Umbilical cord (tissue), 2 donors: ENCODE measurements at places on chromosomes 2 and 18.
A peak's percentile ranks its signal among the peaks of the same experiment; 100 is the strongest.

DNA sequence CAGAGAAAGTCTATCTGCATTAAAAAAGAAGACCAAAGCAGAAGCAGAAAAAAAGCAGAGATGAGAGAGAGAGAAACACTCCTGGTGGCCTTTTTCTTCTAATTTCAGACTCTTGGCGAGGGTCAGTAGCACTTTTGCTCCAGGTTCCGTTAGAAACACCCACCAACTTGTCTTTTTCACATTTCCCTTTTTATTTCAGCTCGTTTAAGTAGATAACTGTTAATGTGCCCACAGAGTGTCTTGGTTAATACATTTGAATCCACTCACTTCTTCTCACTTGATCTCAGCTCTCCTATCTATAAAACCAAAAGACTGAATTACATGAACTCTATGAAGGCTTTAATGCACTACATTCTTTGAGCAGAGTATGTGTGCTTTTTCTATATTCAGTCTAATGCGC is 63.1 kb downstream of the AAK1 start:
- DNase-seq, result no peak

DNA sequence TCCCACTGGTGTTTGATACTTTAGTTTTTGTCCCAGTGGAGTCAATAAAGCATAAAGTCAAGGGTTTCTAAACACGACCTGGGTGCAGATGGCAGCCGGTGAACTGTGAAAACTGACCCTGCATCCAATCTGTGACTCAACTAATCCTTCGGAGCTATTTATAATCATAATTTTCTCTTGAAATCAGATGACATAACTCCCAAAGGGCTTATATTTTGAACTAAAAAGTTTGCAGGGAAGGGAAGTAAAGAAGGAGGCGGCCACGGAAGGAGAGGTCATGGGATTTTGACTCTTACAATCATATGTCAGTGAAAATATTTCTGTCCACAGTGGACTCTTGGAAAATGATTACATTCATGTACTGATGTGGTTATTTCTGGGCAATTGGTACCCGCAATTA is 178.5 kb downstream of the PDE1A start:
- DNase-seq, result no peak

DNA sequence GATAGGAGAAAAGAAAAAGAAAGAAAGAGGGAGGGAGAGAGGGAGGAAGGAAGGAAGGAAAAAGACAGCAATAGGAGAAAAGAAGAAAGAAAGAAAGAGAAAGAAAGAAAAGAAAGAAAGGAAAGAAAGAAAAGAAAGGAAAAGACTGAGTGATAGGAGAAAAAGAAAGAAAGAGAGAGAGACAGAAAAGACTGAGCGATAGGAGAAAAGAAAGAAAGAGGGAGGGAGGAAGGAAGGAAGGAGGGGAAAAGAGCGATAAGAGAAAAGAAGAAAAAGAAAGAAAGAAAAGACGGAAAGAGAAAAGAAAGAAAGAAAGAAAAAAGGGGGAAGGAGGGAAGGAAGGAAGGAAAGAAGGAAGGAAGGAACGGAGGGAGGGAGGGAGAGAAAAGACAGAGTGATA is 216.7 kb downstream of the DOK6 start:
- DNase-seq, result no peak

DNA sequence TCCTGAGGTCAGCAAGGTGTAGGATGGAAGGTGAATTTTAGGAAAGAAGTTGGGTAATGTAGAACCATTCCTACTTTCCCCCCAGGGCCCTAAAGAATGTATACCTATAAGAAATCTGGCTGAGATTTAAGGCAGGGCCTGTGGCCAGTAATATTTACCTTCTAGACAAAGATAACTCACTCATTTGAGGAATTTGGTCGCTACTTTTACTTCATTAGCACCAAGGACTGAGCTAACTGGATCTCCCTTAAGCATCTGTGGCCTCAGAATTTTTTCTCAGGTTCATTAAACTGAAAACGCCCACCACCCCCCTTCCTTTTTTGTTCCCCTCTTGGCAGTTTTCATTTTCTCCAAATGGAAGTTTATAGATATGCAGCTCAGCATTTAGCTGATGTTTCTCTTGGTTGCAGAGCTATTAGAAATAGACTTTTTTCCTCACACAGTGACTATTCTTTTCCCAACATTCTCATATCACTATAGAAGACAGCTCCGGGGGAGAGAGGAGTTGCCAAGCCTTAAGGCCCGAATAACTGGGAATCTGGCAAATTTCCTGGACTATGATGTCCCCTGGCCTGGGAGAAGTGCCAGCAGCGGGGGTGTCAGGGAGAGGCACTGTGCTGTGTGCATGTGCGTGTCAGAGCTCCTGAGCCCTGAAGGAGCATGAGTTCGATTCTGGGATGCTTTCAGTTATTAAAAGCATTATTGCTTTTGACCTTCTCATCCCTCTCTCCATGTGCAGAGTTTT is 310.9 kb downstream of the PRKCE start:
- peak; percentile 81 for DNase-seq

DNA sequence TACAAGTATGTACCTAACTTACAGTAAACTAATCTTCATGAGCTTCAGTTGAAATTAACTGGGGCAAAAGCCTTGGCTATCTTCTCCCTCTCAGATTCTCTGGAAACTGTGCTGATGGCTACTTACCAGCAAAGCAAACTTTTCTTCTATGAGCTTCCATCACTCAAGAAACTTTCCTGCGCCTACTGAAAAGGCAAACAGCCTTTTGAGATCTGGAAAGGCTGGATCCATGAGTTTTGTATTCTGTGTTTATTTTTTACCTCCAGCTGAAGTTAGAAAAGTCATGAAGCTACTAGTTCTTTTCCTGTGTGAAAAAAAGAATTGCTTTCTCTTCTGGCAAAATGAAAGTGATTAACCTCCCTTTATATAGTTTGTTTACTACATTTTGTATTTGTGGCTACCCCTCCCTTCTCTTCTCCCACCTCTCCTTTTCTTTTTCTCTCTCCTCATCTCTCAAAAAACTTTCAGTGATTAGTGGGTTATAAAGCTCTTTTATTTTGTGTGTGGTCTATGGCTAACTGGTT is 49.2 kb upstream of the RNF152 start:
- no peak for DNase-seq

GRCh38 chr18:28150925-28151324 is 26.0 kb downstream of the CDH2 start:
- no peak for DNase-seq

- no peak for DNase-seq
Measured at GRCh38 chr2:222292149-222293134, 6.4 kb downstream of the PAX3 start.

GRCh38 chr18:57207124-57207916 is 60.4 kb downstream of the BOD1L2 start:
- no peak for DNase-seq

DNA sequence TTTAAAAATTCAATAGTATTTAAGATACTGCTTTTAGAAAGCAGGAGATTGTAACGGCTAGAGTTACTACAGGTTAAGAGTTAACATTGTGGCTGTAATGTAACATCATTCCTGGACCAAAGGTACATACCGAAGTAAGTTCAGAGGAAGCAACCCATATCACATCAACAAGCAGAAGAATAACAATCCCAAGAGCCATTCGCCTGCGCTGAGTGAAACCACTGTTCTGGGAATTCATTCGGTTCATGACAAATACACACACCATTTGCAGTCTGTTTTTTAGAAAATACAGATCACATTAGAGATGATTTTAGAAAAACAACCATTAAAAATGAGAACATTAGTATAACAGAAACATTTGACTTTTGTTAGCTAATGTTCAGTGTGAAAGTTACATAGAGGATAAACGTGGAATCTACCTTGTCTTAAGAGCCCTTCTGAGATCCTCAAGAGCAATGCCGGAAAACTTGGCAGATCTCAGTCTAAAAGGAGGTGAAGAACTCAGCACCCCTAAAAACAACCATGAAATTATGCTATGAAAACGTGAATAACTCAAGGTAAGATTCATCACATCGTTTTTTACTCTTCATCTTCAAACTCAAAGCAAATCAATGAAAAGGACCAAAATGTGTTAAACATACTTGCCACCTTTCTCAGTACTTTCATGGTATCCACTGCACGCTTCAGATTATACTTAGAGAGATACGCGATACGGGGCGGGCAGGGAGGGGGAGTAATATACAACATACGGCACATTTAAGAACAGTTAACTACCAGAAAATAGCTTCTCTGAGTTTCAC is 1.2 kb downstream of the SLC35F5 start:
- peak; percentile 2 for DNase-seq

- no peak for DNase-seq
Measured at GRCh38 chr2:36362291-36362690, 6.7 kb downstream of the CRIM1 start.

DNA sequence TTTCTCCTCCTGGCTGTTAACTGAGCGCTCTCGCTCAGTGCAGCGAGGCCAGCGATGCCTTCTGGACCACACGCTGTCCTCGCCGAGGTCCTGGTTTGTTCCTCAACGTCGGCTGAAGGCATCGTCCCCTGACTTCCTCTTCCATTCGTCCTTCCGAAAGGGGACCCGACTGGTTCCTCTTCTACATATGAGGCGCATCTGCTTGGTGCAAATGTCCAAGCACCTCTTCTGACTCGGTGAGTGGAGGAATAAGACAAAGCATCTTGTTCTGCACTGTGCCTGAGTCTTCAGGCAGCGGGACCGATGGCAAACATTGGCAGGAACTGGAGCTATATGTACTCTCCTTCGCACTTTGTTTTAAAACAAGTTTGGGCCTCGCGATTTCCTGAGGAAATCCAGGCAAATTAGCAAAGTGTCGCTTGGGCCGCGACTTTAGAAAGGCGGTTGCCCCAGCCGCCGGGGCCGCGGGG is 621 bp upstream of the KCNS3 start:
- no peak for DNase-seq

DNA sequence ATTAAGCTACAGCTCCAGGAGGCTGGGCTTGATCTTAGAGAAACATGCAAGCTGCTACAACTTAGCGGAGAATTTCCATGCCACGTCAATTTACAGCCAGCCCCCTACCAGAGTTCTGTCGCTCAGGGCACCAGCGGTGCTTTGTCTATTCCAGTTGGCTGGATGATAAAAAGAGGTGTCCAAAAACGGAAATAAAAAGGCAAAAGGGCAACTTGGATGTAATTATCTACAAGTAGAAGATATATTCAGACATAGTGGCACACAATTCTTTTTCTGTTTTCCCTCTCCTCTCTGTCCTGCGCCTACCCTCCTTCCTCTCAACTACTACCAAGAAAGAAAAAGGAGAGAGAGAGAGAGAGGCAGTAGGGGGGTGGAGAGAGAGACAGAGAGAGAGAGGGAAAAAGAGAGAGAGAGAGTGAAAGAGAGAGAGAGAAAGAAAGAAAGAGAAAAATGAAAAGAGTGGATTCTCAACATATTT is 363 bp upstream of the RFTN2 start:
- peak; percentile 83 for DNase-seq

DNA sequence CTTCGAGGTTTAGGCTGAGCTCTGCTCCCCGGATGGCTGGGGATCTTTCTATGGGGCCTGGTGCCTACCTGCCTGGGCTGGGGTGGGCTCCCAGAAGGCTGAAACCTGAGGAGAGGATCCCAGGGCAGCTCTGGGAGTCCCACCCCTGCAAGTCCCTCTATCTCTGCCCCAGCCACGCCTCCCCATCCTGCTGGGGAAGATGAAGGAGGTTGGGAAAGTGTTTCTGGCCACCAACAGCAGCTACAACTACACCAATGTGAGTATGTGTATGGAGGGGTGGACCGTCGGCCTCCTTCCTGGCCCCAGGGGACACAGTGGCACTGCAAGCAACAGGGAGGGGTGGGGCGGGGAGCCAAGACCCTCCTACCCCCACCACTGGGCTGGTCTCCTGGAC is 2.7 kb downstream of the NT5DC4 start:
- no peak for DNase-seq

DNA sequence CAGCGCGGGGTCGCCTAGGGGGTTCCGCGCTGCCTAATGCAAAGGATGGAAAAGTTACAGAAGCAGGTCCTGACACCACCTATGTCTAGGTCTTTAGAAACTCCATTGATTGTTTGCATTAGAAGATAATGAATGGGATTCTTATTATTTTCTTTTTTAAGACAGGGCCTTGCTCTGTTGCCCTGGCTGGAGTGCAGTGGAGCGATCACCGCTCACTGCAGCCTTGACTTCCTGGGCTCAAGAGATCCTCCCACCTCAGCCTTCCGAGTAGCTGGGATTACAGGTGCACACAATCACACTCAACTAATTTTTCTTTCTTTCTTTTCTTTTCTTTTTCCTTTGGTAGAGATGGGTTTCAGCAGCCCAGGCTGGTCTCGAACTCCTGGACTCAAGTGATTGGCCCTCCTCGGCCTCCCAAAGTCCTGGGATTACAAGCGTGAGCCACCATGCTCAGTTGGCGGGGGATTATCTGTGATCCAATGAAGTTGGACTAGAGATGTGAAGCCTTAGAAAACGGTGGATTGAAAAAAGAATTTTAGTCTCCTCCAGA is 761 bp upstream of the IDH1 start:
- DNase-seq, result no peak

GRCh38 chr2:217166241-217166850 is 306.5 kb upstream of the TNP1 start:
- peak; percentile 57 for DNase-seq
